ENCODE measurements at places on chromosomes 3 and 15.

DNA sequence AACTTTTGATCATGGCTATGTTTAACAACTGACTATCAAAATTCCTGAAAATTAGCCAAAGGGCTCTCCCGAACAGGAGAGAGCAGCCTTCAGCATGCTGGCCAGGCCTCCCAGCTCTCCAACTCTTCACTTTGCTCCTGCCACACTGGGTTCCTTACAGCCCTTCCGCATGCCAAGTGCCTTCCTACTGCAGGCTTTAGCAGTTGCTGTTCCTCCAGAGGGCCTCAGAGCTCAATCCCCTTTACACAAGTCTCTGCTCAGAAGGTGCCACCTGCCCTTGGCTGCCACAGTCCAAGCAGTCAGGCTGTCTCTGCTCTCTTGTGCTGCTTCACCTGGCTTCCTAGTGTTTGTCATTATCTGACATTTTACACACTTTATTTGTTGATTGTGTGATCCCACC lies 553.1 kb upstream of the PPP2R3A start:
- DNase-seq = no peak

- no peak for DNase-seq
These were observed 851 bp upstream of the DCBLD2 start for GRCh38 chr3:98902351-98902740.

GRCh38 chr15:77810130-77810571 lies 177.4 kb upstream of the LINGO1 start:
- DNase-seq = no peak

GRCh38 chr15:68589053-68589452 lies 10.3 kb downstream of the CORO2B start:
- no peak for DNase-seq

DNA sequence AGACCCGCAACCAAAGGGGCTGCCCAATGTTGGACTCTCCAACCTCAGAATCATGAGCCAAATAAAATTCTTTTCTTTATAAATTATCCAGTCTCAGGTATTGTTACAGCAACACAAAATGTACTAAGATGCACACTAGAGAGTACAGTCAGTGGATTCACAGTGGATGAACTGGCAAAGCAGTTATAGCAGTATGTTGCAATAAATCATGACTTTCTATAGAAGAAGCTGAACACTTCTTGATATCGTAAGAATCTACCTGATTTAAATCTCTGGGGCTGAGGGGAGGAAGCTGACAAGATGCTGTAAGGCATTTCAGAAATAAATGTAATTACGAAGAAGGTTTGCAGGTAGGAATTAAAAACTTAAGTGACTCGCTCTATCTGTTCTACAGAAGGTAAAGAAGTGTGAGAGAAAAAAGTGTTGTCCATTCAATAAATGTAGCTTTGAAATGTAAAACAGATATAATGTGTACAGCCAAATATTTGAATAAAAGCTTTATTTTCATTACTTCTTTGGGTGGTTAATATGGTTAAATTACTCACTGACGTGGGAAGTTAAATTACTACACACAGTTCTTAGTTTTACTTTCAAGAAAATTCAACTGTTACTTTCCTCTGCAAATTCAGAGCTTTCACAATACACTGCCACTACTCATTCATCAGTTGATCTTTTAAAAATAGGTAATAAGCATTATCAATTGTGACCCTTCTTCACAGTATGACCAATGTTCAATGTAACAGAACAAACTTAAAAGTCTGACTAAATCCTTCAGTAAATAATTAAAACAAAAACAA lies 439.1 kb downstream of the SHQ1 start:
- DNase-seq = no peak

DNA sequence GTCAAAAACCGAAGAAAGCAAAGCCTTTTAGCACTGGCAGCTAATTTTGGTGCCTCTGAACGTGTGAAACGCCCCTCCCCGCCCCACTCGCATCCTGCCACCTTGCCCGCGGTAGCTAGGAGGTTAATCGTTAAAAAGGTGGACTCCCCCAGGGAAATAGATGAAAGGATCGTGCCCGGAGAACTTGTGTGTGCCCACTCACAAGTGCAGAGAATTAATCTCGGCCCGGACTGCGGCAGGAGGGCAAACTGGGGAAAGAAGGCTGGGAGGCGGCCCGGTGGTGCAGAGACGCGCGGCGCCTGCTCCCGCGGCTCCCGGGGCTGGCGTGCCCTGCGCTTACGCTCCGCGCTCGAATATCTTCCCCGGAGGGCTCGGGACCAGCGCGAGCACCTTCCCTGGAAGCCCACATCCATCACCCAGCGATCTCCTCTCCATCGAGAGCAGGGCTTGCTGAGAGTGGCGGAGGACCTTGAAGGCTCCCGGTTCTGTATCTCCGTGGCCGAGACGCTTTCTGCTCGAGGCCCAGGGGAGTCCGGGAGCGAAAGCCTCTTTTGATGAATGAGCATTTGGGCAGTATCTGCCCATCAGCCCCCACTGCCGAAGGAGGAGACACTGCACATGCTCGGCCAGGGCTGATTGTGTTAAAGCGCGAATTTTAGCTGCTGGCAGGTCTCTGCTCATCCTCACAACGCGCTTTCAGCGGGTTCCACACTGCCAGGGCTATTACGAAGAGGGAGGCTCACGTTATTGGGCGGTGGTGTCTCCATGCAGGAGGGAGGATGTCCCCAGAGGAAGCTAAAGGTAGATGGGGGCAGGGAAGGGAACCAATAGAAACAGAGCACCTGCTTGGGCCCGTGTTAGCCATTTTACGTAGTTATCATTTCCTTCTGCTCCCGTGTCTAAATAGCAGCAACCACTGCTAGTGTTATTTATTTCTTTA lies 1.3 kb upstream of the SPTSSB start:
- DNase-seq = no peak

- DNase-seq = no peak
These were observed 958.7 kb downstream of the AGBL1 start for GRCh38 chr15:87038404-87038803.
